Posterior vena cava (tissue), 2 donors: ENCODE measurements at places on chromosomes 7 and 10. TPM values are rescaled to one million over a fixed set of nuclear protein-coding genes. Genes with fewer than 3 reads are reported as not detected.
A peak's percentile ranks its signal among the peaks of the same experiment; 100 is the strongest.

DNA sequence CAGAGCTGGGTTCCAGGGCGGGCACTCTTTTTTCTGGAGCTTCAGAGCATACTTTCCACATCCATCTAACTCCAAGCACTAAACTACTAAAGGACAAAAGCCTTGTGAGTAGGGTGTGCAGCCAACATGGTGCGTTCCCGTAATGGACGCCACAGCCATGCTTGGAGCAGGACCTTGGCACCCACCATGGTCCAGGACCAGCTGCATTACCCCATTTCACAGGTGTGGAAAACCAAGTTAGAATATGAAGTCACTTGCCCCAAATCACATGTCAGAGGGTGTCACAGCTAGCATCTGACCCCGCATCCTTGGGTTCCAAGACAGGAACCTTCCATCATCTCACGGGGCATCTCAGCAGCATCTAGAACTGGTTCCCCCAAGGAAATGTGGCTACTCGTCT is 112.4 kb downstream of the SMURF1 start:
- DNase-seq = no peak

GRCh38 chr10:124604214-124605000 is 139.8 kb downstream of the FAM53B start:
- DNase-seq = no peak

GRCh38 chr7:97446361-97446760 is 285.5 kb upstream of the TAC1 start:
- no peak for DNase-seq

DNA sequence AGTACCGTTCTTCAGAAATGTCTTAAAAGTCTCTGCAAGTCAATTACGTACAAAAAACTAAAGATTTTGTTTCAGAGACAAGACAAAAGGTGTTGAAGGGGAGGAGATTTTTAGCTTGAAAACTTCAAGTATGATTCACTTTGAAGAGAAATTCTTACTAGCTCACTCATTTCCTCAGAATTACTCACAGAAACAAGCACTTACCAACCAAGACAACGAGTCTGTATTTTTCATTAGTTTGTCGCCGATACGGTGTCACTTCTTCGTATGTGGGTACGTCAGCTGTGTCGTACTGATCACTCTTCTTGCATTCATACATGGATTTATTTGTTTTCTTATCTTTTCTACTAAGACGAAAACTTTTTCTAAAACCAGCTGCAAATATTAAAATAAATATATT is 90.6 kb upstream of the ODAD2 start:
- DNase-seq = no peak

- DNase-seq = no peak
These were observed 731 bp downstream of the CHCHD3 start for GRCh38 chr7:133081119-133081598.

GRCh38 chr7:37683246-37684120 is at the start of gene GPR141:
Gene GPR141 (plus strand): TSS chr7:37683766. CDS start chr7:37740394, 56,628 bp downstream.
- DNase-seq = no peak

GRCh38 chr10:70560511-70560941 is 42.0 kb downstream of the PRF1 start:
- DNase-seq = peak; percentile 46

- no peak for DNase-seq
These were observed 1.9 kb upstream of the ASB15 start for GRCh38 chr7:123599766-123600165.

The WNT8B gene
- not detected for total RNA-seq

The SRGN gene
- total RNA-seq = 138 TPM

The BAIAP2L1 gene
- total RNA-seq = 1.5 TPM

The XRCC2 gene
- 0.43 TPM for total RNA-seq

The PRPS1L1 gene
- not detected for total RNA-seq
